ENCODE measurements at places on chromosomes 2 and 18.

- DNase-seq, result no peak
Measured at GRCh38 chr2:63764630-63765029, 77.1 kb upstream of the UGP2 start.

- DNase-seq, result no peak
Measured at GRCh38 chr2:29238497-29238896, 123.3 kb downstream of the CLIP4 start.

GRCh38 chr2:241188361-241189092 is at the start of gene ANO7:
TSS of gene ANO7 (plus strand) at chr2:241188677. CDS start at chr2:241190064, 1,387 bp downstream.
- DNase-seq, result no peak

- no peak for DNase-seq
Measured at GRCh38 chr2:224101820-224102630, 62.9 kb upstream of the SERPINE2 start.

GRCh38 chr2:42999391-42999841 is 207.0 kb upstream of the HAAO start:
- no peak for DNase-seq

DNA sequence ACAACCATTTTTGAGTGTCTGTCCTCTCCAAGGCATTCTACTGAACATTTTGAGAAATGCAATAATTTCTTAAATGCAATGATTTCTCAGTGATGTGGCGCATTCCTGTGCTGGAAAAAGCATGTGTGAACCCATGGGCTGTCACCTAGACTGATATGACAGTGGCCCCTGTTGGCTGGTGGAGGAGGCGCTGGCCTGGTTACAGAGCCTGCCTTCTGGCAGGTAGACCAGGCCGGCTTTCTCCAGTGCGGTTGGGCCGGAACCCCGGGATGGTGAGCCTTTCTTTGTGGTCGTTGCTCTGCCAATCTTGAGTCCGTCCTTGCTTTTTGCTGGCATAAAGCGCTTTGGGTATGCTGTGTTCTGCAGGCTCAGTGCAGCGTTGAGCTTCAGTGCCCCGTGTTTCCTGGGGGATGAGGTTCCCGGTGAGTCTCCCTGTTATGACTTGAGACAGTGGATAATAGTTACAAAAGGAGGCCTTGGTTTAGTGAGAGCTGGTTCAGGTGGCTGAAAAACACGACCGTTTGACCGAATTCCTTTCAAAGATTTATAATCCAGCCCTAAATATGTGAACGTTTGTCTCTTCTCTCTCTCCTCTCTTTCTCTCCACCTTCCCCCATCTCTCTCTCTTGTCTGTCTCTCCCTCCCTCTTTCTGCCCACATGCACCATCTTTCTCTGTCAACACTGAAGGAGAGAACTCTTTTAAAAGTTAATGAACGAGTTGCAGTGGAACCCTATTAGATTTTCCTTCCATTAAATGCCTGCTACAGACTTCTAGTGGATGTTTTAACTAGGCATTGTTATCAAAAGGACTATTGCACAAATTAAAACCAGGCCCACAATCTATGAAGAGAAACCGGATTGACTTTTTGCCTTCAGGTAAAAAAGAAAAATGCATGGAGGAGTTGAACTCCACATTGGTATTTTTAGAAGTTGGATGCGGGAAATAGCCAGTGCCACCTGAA is 34.0 kb downstream of the TSHZ1 start:
- DNase-seq, result no peak

DNA sequence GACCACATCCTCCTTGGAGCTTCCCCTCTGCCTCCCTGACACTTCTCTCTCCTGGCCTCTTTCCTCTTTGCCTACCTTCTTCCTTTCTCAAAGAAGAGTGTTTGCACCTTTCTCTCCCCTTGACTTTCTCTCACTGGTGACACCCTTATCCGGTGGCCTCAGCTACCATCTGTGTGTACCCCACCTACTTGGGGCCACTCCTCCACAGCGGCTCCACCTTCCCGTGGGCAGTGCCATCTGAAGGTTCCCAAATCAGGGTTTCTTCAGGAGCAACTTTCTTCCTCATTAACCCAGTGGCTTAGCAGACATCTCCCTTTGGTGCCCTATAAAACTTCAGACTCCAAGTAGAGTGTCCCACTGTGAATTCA is 5.3 kb upstream of the NCL start:
- DNase-seq, result no peak

DNA sequence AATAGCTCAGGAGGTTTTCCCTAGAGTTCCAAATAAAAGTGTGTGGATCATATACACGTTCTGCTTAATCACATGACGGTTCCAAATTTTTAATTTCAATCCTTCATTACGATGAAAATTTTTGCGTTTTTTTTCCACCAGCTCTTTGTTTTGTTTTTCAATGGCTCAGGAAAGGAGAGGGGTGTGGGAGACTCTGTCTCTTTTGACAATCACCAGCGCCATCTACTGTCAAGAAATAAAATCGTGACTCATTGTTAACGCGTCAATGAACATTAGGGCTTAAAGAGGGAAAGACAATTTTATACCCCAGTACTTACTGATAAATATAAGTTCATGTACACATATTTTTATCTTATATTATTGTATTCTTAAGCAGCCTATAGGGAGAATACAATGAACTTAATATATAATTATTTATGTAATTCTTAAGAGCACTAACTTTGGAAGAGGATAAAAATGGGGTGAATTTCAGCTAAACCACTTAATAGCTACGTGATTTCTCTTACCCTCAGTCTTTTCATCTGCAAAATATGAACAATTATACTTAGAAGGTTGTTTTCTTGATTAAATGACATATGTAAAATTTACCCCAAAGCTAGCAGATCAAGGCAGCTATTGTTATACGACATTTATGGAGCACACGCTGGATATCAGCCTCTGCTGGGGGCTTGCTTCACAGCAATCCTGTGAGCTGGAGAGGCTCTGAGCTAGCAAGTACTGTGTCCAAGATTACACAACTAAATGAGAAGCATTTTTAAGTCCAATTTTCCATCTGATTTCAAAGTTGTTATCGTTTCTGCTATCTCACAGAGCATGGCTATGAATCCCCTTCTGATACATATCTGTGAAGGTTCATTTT is 47.4 kb upstream of the RMDN2 start:
- no peak for DNase-seq

DNA sequence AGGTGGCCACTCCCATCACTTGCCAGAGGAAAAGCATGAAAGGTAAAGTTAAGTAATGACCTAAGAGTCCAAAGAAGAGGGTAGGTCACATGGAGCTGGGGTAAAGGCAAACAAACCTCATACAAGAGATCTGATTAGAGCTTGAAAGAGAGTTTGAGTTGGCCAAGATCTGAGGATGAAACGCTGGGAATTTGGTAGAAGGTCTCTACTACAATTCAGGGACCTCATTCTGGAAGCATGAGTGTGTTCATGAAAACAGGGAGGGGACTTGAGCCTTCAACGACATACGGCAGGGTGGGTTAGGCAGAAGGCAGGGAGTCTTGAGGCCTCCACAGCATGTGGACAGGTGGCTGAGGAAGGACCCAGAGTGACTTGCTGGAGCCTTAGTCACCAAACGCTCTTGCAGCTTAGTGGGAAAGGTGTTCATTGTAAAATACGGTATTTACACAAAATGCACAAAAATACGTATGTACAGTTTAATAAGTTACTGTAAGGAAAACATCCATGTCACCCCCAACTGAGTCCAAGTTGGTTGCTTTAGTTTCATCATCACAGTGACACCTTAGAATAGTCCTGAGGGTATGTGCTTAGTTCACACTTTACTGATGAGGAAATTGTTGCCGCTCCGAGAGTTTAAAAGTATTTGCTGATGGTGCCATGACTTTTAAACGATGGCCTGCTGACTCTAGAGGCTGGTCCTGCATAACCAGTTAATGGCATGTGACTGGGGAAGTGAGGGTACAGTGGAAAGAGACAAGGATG is 5.0 kb upstream of the FARP2 start:
- no peak for DNase-seq

DNA sequence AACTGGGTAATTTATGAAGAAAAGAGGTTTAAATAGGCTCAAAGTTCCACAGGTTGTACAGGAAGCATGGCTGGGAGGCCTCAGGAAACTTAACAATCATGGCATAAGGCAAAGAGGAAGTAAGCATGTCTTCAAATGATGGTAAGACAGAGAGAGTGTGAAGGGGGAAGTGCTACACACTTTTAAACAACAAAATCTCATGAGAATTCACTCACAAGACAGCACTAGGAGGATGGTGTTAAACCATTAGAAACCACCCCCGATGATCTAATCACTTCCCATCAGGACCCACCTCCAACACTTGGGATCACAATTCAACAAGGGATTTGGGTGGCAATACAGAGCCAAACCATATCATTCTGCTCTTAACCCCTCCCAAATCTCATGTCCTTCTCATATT is 34.9 kb downstream of the CFAP210 start:
- DNase-seq, result peak; percentile 34

- DNase-seq, result no peak
Measured at GRCh38 chr18:8151181-8151580, 458.1 kb upstream of the RAB12 start.

GRCh38 chr2:160387558-160388262 is 105.9 kb downstream of the RBMS1 start:
- DNase-seq, result no peak

- no peak for DNase-seq
Measured at GRCh38 chr18:36403896-36404820, 106.6 kb downstream of the FHOD3 start.

- no peak for DNase-seq
Measured at GRCh38 chr2:183232161-183232865, 108.1 kb downstream of the NUP35 start.

GRCh38 chr2:218323526-218324472 is 31.5 kb upstream of the TMBIM1 start:
- DNase-seq, result no peak

- no peak for DNase-seq
Measured at GRCh38 chr2:234821946-234822475, 129.8 kb upstream of the SH3BP4 start.

DNA sequence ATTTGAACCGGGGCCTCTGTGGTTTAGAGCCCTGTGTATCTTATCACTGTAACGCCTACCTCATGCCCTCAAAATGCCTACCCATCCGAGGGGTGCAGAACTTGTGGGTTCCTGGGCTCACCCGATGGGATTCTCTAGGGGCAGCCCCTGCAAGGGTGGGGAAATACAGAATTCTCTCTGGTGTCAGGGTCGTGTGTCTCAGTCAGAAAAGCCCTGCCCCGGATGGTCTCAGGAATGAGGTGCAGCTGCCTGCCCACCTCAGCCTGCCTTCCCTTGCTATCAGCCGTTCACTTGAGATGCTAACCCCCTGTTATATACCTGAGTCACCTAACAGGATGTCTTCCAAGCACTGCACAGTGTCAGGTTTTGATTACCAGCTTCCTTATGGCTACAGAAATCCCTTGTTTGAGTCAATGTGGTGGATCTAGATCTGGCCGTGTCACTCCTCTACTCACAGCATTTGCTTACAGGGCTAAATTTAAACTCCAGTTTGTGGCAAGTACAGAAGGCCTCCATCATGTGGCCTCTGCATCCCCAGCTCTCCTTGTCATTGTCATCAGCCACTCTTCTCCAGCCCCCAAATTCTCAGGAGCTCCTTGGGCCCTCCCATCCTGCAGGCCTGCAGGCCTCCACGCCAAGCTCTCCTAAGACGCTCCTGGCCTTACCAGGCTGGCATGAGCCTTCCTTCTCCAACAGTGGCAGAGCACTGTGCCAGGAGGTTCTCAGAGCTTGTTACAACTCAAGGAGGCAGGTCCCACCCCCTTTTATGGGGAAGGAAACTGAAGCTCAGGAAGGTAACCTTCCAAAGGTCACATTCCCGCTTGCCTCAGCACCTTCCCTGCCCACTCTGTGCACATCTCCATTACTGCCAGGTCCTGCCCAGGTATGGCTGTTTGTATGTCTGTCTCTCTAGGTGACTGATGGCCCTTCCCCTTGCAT is 14.3 kb upstream of the MAP3K2 start:
- DNase-seq, result no peak

GRCh38 chr2:231088754-231089153 is 32.1 kb downstream of the PSMD1 start:
- DNase-seq, result no peak

- DNase-seq, result no peak
Measured at GRCh38 chr2:56615760-56616159, 432.0 kb downstream of the CCDC85A start.

DNA sequence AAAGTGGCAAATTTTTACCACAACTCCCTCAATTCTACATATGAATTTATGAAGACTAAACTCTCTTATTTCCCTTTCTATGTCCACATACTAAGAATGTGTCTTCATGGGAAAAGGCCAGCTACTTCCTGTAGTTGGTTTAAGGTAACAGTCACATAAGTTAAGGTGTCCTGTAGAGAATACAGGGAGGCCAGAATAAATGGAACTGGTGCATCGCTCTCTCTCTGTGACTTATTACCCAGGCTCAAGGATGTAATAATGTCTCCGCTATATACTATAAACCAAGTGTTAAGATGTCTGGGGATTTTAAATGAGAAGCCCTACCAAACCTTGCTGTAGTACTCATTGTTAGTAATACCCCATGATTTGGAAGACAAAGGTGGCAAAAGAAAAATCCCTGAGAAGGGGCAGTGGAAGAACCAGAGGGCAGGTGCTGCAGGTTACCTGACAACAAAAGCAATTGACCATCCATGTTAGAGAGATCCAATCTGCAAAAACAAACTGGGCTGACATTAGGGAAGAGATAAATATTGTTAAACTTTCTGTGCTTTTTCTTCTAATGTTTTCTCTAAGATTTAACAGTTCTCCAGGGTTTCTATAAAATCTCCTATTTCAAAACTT is 372.8 kb downstream of the TMX3 start:
- no peak for DNase-seq

GRCh38 chr18:59502274-59503175 is 143.5 kb upstream of the LMAN1 start:
- no peak for DNase-seq

DNA sequence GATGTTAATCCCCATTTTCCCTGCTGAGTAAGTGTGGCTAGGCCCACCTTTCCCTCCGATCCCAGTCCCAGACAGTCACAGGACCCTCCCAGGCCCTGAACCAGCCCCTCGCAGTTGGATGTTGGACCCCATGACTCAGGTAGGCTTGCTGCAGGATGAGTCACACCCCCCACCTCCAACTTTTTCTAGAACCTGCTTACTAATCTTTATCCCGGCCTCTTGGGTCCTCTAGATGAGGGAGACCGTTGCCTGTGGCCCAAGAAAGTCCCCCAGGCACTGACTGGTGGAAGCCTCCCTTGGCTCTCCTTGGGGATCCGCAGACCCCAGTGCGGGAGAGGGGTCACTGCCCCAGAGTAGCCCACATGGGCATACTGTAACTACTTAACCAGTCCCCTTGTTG is 98.5 kb downstream of the SMAD7 start:
- no peak for DNase-seq

GRCh38 chr2:86371527-86371926 is 34.1 kb upstream of the REEP1 start:
- no peak for DNase-seq

Data from GM12878 (cell line).